IgD-negative memory B cell (primary cell): ENCODE measurements at places on chromosomes 1 and 21. TPM values are rescaled to one million over a fixed set of nuclear protein-coding genes. Genes with fewer than 3 reads are reported as not detected.

Gene OR2T33
- not detected for polyA plus RNA-seq

Gene FNDC10
- not detected for polyA plus RNA-seq

Gene OR2AK2
- polyA plus RNA-seq, result not detected

Gene CFHR1
- not detected for polyA plus RNA-seq

Gene RNU1-4
- polyA plus RNA-seq, result not detected

Gene BROX
- 13.6 TPM for polyA plus RNA-seq

Gene ID3
- polyA plus RNA-seq, result 74.0 TPM

Gene SLAMF9
- not detected for polyA plus RNA-seq

Gene TIMM17A
- 31.3 TPM for polyA plus RNA-seq
